Activated T-cell treated with anti-CD3 and anti-CD28 coated beads, Interleukin-2, amount 50 U/mL, for 4 hours (primary cell): ENCODE measurements at places on chromosomes 3 and 15.
A peak's percentile ranks its signal among the peaks of the same experiment; 100 is the strongest.

GRCh38 chr3:56800832-56801661 lies 702 bp downstream of the ARHGEF3 start:
- DNase-seq: no peak

DNA sequence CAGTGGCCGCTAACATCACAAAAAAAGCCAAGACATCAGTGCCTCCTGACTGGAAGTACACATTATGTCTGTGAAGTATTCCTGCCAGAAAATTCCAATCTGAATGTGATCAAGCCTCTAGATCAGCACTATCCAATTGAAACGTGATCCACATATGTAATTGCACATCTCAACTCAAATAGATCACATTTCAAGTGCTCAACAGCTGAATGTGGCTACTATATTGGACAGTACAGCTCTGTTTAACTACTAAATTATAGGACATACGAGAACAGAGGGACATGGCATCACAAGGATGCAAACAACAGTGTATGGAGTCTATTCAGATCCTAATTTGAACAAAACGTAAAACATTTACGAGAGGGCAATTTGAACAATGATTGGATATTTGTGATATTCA lies 542 bp upstream of the UBAP1L start:
- DNase-seq: no peak

DNA sequence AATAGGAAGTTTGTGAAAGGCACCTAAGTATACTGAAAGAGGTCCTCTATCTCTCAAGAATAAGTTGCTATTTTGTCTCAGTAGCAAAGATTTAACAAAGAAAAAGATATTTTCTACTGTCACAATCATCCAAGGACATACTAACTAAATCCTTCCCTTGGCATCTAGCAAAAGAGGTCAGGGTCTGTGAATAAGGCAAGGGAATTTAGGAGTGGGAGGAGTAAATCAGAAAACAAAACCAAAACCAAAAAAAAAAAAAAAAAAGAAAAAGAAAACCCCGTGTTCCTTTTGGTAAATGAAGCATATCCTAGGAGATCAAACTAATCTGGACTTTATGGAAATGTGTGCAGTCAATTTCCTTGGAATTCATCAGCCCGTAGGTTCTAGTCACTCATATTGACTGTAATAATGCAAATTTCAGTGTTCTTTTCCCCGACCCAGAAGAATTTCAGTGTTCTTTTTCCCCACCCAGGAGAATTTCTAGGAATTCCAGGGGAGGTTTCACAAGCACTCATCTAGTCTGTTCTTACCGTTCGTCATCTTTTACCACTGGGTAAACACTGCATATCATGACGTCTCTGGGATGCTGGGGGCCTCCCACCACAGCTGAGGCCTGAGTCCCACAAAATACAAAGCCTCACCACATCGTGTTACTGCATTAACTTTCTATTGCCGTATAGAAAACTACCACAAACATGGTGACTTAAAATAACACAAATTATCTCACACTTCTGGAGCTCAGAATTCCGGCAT lies 113.8 kb upstream of the CCDC54 start:
- DNase-seq: no peak

GRCh38 chr3:66702126-66702525 lies 201.3 kb upstream of the LRIG1 start:
- DNase-seq: no peak

- no peak for DNase-seq
Observed at GRCh38 chr15:98077186-98077585, 116.7 kb downstream of the ARRDC4 start.

GRCh38 chr3:52833202-52833601 lies 1.6 kb downstream of the MUSTN1 start:
- no peak for DNase-seq

GRCh38 chr3:182436547-182436946 lies 356.8 kb upstream of the ATP11B start:
- DNase-seq: no peak

DNA sequence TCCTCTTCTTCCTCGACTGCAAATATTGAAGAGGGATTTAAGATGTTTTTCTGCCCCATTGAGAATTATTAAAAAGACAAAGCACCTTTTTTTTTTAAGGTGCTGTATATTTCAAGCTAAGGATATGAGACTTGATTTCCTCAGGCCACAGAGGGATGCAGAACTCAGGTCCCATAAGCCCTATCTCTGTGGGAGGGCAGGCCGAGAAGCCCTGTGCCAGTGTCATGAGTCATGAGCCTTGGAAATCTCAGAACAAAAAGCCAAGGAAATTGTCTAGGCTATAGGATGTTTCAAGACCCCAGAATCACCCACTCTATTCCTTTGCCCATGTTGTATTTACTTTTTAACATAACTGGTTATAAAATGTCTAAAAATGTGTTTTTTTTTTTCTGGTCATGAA lies 7.3 kb downstream of the ESYT3 start:
- no peak for DNase-seq

GRCh38 chr15:31311735-31312619 lies 14.7 kb upstream of the KLF13 start:
- DNase-seq: peak; percentile 2

DNA sequence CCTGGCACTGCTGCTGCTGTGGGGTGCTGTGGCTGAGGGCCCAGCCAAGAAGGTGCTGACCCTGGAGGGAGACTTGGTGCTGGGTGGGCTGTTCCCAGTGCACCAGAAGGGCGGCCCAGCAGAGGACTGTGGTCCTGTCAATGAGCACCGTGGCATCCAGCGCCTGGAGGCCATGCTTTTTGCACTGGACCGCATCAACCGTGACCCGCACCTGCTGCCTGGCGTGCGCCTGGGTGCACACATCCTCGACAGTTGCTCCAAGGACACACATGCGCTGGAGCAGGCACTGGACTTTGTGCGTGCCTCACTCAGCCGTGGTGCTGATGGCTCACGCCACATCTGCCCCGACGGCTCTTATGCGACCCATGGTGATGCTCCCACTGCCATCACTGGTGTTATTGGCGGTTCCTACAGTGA lies 2.1 kb downstream of the GRM2 start:
- no peak for DNase-seq

DNA sequence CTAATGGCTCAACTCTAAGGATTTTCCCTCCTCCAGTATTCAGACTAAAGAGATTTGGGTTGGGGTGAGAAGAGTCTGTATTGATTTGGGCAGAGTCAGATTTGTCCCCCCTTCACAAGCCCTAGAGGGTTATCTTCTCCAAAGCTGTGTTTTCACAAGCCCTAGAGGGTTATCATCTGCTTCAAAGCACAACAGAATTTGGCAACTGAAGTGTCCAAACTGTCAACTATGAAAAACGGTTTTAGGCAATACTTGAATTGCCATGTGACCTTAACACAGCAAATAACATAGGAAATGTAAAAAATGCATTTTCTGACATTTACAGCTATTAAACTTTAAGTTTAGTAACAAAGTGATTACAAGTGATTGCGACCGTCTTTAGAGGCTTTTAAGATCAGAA lies 119.9 kb downstream of the IMPG2 start:
- DNase-seq: no peak

DNA sequence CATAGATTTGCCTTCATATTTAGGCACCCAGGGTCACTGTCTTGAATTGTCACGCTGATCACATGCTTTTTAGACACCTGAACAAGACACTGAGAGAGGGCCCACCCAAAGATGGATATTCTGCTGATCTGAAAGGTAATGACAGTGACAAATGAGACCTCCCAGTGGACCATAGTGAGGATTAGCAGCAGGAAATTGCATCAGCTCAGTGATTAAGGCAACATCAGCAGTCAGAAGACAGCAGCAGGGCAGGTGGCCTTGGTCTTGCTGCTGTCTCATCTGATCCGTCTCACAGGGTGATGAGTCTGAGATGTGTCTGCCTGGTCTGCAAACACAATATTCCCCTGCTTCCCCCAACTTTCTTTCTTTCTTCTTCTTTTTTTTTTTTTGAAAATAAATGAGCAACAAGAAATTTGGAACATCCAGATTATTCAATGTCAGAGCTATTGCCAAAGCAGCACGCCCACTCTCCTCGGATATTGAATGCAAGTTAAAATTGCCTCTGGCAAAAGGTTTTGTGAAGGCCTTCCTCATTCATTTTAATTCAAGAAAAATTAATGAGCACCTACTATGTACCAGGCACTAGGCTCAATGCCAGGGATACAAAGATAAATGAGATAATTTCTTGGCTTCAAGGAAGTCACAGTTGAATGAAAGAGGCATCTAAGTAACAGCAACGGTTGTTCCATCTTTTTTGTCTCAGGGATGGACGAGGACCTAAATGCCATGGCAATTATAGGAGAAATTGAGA lies 14.1 kb downstream of the OTOL1 start:
- no peak for DNase-seq

- DNase-seq: no peak
Observed at GRCh38 chr3:101377796-101378195, 57.4 kb upstream of the IMPG2 start.

- no peak for DNase-seq
Observed at GRCh38 chr15:74269362-74270035, 33.4 kb downstream of the CCDC33 start.

DNA sequence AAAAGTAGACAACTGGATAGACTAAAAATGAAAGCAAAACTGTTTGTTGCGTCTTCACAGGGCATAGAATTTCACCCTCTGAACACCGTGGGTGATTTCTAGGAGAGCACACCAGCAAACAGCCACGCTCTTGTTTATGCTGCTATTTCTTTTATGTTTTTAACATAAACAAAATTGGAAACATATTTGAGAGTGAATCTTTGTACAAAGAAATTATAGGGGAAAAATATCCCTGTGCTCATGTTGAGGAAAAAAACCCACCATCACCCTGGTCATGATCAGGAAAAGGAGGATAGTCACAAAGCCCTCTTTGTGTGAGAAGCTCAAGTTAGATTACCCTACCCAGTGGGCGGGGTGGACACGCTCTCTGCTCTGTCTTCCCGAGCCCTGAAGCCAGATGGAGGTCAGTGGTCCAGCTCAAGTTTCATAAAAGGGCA lies 313.3 kb downstream of the SATB1 start:
- no peak for DNase-seq

DNA sequence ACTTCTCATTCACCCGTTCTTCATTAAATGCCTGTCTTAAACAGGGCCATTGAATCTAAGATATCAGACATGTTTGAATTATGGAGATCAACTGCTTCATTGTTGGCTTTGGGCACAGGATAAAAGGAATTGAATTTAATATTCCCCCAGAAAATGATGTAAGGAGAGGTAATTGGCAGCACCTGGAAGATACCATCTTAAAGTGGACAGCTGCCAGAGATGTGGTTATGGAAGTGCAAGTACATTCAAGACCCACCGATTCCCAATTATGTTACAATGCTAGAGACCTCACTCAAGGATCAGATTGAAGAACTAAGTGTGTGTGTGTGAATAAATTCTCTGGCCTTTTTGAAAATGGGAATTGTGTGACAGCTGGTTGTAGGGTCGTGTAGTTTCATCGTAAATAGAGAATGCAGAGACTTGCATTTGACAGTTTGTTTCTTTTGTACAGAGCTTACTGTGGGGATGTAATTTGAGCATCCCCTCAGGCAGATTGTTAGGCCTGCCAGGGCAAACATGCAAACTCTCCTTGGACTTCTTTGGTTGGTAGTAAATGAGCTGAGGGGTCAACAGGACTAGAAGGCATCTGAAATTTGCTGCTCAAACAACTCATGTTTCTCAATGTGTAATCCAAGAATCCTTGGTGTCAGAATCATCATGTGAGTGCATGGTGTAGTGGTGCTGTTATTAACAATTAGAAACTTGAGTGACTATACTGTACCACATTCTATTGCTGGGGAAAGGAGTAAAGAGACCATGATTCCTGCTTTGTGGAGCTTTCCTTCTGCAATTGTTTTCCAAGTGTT lies 359.2 kb upstream of the THRB start:
- DNase-seq: no peak

GRCh38 chr3:63043631-63044030 lies 168.4 kb upstream of the CADPS start:
- no peak for DNase-seq

DNA sequence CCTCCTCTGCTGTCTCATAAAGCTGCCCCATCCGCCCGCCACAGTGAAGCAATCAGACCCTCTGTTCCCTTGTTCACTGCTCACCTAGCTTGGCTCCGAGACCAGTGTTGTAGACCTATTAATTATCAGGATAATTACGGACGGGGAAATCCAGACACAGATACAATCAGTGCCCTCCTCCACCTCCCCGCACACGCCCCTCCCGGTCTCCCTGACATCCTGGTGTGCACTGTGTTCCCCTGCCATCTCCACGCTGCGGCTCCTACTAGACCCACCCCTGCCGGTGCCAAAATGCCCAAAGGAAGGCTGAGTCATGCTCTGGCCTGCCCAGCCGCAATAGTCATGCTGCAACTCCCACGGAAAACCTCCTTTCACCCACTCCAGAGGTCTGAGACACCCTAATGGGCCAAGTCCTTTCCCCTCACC lies 277.3 kb upstream of the TLE3 start:
- no peak for DNase-seq

DNA sequence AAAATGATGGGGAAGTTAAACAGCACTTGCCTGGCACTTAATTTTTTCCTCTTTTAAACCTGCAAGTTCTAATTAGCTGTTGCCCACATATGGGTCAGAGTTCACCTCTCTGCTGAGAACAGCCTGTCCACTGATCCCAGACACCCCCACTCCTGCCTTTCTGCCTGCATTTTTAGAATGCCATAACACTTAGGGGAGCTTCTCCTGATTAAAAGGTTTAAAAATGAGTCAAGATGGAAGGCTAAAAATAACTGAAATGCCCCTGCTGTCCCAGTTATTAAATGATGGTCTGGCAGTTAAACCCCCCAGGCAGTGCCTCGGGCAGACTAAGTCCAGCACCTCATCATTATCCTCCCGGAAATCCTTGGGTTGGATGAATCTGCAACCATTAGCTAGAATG lies 913.6 kb upstream of the ARPP21 start:
- no peak for DNase-seq

DNA sequence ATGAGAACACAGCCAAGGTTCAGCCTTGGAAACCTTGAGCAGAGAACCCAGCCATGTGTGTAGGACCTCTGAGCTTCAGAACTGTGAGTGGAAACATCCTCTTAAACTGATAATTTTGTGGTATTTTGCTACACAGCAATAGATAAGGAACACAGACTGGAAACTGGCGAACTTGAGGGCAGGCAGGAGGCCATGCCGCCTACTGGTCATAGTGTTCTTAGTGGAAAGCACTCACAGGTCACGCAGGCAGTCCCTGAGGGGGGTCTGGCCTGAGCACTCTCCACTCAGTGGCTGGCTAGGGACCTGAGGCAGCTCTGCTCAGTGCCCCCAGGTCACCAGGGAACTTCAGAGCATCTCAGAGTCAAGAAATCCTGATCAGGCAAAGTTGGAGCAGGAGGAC lies 9.7 kb upstream of the XIRP1 start:
- no peak for DNase-seq
